ENCODE measurements at places on chromosomes 1 and 21.

- no peak for DNase-seq
Observed at GRCh38 chr1:15174615-15174983, 21.1 kb downstream of the TMEM51 start.

DNA sequence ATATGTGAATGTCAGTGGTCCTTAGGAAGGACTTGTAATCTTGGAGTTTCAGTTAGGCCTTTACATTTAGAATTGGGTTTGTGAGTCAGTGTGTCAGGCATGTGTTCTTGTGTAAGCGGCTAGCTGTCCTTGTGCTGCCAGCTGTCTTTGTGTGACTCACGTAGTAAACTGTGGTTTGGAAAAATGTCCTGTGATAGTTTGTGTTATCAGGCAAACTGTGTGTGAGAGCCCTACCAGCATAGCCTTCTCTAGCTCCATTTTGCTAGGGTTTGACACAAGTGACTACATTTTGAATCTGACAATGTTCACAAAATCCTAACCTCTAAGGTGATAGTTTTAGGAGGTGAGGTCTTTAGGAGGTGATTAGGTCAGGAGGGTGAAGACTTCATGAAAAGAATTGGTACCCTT lies 6.9 kb upstream of the SLC35D1 start:
- no peak for DNase-seq

DNA sequence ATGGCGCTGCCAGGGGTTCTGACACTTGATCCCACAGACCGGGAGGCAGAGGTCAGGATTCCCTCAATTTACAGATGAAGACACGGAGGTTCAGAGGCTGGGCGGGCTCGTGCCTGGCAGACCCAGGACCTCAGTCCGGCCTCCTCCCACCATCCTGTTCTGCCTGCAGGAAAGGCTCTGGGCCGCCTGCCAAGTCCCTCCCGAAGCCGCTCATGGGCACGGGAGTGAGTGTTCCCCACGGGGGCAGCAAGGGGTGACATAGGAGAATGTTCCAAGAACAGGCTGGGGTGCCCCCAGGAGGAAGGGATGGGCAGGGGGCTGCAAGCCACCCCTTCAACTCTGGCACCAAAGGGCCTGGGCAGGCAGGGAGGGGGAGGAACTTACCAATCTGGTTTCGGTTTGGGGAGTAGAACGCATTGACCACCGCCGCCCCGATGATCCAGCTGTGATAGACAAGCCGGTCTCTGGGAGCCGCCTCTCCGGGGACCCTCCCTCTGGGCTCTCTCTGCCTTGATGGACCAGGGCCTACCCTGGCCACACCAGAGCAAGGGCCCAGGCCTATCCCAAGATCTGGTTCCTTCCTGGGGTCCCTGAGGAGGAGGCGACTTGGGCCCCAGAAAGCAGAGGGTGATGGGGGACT lies 7.5 kb downstream of the PRXL2B start:
- DNase-seq: no peak

GRCh38 chr1:220170836-220171526 lies 77.0 kb downstream of the IARS2 start:
- no peak for DNase-seq

DNA sequence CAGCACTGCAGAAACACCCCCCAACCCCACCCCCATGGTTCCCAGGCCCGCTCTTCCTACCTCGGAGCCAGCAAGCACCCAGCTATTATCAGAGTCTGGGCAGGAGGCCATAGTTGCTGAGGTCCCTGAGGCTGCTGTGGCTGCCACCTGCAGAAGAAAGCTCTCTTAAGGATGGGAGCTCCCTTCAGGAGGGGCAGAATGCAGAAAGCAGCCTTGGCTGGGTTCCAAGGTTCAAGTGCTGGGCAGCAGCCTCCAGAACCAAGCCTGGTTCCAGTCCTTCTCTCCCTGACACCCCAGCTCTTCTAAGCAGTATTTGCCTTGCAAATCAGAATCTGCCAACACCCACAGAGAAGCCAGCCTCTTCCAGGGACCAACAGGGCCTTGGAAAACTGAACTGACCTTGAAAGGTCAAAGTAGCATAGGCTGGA lies 2.3 kb downstream of the PBXIP1 start:
- no peak for DNase-seq

DNA sequence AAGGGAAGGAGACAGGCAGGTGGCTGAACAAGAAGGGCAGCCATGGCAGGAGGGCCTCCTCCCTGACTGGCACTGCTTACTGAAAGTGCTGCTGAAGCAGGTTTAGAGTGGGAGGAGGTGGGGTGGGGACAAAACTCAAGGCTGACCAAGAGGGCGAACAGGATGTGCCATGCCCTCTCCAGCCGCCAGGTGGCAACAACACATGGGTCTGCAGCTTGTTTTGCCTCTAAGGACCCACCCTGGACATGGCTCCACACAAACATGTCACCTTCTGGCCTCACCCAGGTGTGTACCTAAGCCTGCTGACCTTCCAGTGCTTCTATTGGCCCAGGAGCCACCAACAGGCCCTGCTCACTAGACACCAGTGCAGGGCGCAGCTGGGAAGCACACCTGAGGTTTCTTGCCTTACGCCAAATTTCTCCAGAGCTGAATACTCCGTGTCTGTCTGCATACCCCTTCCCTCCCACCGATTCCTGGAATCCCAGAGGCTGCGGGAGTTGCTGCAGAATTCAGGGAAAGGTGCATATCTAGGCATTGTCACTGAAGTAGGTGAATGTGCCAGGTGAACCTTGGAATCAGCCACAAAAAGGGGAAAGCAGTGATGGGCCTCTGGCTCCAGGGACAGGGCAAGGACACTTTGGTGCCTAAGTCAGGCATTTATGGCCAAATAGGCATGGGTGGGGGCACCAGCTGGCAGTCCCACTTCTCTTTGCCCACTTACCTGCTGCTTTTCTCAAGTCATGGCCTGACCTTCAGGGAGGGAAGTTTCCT lies 5.3 kb downstream of the PSRC1 start:
- DNase-seq: peak; percentile 73

DNA sequence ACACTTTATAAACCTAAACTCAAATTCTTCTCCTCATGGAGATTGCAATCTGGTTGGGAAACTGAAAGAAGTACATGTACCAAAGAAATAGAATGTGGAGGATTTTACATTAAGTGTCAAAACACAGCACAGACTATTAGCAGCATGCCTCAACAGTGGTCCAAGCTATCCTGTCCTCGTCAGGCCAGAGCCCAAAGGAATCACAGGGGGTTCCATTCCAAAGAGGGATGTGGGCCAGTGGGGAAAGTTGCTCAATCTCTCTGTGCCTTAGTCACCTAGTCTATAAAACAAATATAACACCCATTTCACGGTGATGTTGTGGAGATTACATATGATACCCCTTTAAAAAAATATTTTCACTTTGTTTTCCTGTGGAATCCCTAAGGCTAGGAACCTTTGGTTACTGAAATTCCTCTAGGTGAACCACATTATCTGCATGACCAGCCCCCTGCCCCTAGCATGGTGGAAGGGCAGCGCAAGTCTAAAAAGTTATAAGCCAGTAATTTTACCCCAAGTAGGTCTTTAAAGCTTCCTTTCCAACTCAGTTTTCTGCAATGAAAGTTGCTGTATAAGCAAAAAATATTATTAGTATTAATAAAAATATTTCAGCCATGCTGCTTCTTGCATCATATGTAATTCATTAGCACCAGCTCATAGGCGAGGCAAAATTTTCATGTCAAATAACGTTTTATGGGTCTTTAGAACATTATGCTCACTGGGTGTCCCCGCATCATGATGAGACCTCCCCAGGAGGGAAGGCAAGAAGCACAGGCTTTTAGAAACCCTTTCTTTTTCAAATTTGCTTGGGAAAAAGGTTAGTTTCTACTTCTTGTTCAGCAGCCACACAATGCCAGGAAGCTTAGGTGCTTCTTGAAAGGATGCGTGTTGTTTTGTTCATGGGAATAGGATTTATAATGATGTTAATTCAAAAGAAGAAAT lies 548.8 kb upstream of the PKN2 start:
- no peak for DNase-seq

DNA sequence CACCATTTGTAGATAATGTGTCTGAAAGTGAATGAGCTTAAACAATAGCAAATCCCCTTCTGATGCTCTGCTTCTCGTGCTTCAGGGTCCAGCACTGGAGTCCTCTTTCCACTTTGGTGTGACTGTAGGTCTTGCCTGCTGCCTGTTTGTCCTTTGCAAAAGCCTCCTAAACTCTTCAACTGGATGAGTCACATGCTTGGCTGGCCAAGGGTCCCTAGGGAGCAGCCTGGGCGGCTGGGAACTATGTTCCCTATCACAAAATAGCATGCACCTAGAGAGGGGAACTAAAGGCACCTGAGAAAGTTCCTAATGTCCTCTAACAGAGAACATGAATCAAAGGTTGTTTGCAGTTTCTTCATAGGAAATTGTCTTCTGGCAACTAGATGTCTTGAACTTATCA lies 607.2 kb upstream of the PLXNA2 start:
- no peak for DNase-seq

DNA sequence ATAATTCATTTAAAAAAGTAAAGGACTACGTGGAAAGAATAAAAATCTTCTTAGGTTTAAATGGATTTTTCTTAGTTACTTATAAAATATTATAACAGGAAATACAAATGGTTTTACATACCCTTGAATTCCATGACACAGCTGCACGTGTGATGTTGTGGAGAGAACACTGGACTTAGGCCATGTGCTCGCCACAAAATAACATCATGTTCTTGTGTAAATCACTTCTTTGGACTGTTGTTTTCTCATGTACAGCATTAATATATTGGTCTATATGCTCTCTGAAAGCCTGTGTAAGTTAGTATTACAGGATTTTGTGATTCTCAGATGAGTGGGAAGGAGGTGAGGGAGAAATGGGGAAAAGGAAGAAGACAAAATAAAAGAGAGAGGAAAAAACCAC lies 228.2 kb downstream of the DNM3 start:
- no peak for DNase-seq

DNA sequence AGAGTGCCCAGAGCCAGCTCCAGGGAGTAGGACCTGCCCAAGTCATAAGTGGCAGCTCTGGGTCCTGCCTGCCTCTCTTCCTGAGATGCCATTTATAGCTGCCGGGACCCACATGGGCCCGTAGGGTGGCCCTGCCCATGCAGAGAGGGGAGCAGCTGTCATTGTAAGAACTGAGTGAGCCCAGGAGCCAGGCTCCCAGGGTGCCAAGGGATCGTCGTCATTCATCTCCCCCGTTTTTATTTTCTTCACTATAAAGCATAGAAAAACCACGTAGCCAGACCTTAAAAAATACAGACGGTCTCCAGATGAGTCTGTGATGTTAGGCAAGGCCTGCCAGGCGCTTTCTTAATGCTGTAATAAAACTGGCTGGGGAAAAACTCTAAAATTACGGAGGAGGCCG lies 90.7 kb downstream of the IGSF21 start:
- no peak for DNase-seq

DNA sequence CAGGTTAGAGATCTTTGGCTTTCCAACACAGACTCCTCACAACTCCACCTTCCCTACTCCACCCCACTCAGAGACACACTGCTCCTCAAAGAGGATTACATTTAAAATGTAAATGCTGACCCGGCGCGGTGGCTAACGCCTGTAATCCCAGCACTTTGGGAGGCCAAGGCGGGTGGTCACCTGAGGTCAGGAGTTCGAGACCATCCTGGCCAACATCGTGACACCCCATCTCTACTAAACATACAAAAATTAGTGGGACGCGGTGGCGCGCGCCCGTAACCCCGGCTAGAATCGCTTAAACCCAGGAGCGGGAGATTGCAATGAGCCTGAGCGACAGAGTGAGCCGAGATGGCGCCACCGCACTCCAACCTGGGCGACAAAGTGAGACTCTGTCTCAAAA lies 1.8 kb upstream of the ANP32E start:
- DNase-seq: no peak

DNA sequence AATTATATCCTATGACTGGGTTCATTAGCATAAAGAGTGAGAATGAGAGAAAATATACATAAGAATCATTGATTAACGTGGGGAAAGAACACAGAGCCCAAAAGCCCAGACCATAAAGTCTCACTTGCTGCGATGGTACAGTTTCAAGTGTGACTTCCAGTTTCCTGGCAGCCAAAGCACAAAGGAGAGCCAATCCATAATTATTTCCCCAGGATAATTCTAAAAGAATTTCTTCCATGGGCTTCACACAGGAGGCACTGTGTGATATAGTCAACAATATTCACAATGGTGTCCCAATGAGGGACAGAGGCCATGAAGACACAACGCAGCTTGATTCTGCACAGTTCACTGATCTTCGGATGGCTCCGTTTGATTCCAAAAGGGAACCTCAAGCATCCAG lies 321.6 kb downstream of the PLPP3 start:
- no peak for DNase-seq

DNA sequence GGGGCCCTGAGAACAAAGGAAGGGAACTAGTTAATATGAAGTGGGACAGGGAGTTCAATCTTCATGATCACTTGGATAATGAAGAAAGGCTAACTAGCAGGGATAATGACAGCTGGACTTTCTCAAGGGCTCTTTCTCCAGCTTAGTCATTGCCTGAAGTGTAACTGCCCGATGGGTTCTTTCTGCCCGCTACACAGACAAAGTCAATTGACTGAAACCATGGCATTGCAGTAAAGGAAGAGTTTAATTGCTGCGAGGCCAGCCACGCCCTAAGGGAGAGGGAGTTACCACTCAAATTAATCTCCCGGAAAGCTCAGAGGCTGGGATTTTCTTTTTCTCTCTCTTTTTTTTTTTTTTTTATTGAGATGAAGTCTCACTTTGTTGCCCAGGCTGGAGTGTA lies 16.6 kb upstream of the SLC2A5 start:
- peak; percentile 70 for DNase-seq

- no peak for DNase-seq
Observed at GRCh38 chr1:213876531-213876930, 111.2 kb upstream of the PROX1 start.

GRCh38 chr1:99725996-99726395 lies 40.4 kb downstream of the FRRS1 start:
- no peak for DNase-seq

- DNase-seq: no peak
Observed at GRCh38 chr1:182587666-182588499, 1.2 kb downstream of the RNASEL start.

GRCh38 chr1:90044346-90044745 lies 49.4 kb downstream of the ZNF326 start:
- no peak for DNase-seq

- no peak for DNase-seq
Observed at GRCh38 chr1:41314376-41315145, 46.7 kb upstream of the FOXO6 start.

GRCh38 chr1:235018161-235018560 lies 110.5 kb downstream of the TOMM20 start:
- no peak for DNase-seq
